ENCODE measurements at places on chromosomes 11 and 22.

- no peak for DNase-seq
These were observed 42.2 kb upstream of the INCENP start for GRCh38 chr11:62081378-62082291.

DNA sequence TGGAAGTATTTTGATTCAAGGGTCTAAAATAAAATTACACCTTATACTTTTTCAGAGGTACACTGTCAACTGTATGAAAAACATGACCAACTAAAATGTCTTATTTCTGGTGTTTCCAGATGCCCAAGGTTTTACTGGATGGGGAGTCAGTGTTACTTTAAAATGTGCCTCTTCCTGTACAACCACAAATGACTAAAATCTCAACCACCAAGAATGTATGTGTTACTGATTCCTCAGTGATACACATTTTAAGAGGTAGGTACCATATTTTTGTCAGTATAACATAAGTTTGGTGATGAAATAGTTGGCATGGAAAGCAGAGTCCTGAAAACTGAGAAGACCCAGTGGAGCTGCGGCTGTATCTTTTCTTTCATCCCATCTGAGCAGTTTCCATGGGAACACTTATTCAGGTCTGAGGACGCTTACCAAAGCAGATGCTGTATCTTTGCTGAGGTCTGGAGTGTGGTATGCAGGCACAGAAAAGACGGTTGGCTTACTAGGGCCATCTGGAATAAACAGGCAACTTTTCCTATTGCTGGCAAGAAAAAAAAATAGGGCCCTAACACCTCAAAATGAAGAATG lies 21.2 kb upstream of the TP53AIP1 start:
- DNase-seq = no peak

DNA sequence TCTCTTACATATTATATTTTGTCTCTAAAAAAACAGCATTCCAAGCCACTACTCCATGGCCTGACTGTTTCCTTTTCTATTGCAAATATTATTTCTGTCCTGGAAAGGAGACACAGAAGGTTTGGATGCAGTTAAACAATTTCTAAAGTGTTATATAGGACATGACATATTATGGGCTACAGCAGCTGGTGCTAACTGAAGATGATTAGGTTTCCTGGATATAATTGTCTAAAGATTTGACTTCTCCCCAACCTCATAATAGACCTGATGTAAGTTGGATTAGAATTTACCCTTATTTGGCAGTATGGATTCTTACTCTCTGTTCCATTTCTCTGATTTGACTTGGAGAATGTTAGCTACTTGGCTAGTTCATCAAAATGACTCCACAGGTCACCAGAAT lies 90.2 kb downstream of the BBOX1 start:
- DNase-seq = no peak

DNA sequence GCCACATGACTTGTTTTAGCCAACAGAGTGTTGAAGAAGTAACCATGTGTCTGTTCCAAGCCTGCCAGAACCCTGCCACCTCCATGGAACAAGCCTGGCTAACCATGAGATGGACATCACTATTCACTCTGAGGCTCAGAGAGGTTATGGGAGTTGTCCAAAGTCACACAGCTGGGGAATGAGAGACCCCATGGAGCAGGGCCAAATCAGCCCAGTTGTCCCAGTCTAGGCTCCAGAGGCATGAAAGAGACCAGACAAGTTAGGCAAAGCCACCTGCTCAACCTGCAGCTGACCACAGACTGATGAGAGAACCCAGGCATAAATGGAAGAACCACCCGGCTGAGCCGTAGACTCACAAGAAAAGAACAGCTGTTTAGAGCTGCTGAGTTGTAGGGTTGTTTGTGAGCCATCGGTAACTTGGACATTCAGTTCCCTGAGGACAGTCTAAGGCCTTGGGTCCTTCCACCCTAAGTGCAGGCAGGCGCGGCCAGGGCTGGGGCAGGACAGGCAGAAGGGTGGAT lies 74.7 kb upstream of the PHF21B start:
- DNase-seq = no peak

DNA sequence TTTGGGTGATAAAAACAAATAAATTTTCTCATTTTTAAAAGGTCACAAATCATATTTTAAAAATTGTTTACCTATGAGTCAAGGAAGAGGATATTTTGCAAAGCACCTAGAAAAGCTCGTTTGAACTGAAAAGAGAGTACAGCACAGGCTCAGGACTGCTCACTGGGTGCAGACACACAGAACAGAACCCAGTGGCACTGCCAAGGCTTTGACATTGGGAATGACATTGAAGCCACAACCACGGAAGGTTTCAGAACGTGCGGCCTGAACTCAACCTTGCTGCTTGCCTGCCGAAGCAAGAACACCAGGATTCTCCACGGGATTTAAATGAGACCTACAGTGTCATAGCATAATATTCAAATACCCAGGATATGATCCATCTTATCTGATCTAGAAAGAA lies 597.1 kb upstream of the B3GAT1 start:
- no peak for DNase-seq

DNA sequence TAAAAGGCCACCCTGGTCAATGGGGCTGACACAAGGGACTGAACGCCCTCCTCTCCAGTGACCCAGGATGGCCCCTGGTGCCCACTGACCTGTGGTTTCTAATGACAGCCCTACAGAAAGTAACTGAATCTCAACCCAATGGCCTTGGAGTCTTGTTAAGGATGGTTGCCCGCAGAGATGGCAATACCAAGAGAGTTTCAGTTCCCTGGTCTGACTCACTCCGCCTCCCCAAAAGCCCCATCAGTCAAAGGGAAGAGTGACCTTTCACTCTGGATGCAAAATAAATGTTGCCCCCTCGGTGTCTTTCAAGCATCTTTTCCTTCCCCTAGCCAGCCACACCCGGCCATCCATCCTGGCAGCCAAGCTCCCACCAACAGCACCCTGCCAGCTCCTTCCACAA lies 57.7 kb upstream of the ISX start:
- no peak for DNase-seq

GRCh38 chr11:103676413-103676812 lies 360.0 kb upstream of the DDI1 start:
- DNase-seq = no peak

GRCh38 chr11:124748481-124749343 lies 3.3 kb downstream of the VSIG2 start:
- DNase-seq = peak; percentile 37

DNA sequence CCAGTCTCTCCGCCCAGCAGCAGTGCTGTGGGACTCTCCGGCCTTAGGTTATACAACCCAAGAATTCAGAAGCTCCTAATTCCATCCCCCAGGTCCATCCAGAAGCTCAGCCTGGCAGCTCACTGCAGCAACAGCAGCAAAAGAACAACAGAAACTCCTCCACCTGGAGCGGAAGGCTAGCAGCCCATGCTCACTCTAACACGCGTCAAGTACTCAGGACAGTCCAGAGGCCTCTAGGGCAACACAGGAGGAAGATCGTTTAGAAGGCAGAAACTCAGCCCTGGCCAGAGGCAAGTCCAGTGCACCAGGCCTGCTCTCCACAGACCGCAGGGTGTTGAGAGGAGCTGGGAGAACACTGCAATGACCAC lies 17.1 kb downstream of the PLA2G6 start:
- DNase-seq = no peak

DNA sequence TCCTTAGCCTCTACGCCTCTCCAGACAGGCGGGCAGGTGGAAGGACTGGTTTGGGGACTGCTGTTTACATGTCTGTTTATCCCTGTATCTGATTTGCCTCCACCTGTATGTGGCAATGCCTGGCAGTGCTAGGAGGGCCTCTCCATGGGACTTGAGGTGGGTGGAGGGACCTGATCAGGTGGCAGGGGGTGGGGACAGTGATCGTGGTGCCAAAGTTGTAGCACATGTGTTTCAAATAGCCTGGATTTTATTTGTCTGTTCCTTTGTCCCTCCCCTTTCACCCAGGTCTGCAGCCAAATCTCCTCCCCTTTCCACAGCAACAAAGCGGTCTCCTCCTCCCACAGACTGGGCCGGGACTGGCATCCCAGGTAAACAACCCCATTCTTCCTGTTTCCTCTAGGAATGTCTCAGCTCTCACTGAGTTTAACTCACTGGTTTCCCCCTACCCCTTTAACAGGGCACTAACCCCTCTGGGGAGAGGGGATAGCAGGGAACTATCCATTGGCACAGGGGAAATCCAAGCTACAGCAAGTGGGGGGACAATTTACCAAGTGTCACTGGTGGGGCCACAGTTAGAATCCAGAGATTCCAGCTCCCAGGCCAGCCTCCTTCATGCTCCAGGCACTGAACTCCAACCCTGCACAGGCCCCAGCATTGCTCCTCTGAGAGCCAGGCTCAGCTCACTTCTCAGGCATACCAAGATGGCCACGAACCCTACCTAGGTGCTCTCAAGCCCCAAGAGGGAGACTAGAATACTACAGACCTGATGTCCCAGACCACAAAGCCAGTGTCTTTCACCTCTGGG lies 22.9 kb upstream of the TLCD5 start:
- peak; percentile 39 for DNase-seq

- no peak for DNase-seq
These were observed 19.8 kb downstream of the SAA1 start for GRCh38 chr11:18285841-18286240.

- DNase-seq = no peak
These were observed 20.0 kb downstream of the GUCY1A2 start for GRCh38 chr11:106998116-106998915.

- no peak for DNase-seq
These were observed 16.7 kb upstream of the TMEM123 start for GRCh38 chr11:102469196-102469821.

GRCh38 chr11:80980227-80980626 lies 1539.4 kb upstream of the TENM4 start:
- peak; percentile 64 for DNase-seq

All from epithelial cell of prostate (primary cell).